Hypothalamus (tissue), 51 donors: ENCODE measurements at places on chromosomes 12 and 14.

DNA sequence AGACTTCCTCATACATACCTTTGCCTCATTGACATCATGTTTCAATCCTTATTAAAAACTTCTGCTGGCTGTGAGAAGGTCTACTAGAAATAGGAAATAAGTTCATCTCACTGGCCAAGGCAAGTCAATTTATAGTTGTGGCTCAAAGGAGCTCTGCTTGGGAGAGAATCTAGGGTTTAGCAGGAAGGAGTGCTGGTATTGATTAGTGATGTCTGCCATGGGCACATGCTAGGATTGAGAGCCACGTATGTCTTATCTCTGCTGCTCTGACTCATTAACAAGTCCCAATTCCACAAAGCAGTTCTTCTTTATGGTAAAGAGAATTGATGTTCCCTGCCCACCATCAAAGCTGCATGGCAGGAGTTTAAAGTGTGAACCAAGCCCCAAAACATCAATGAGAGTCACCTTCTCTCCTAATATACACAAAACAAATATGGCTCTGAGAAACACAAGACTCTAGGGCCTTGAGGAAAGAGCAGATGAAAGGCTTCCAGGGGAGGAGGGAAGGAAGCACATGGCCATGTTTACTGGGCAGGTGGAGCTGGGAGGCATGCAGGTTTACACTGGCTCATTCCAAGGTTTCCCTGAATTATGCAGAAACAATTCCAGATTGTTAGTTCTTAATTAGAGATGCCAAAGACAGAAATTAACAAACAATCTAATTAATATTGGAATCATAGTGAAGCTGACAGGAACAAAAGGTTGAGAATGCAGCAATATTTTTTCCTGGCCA, 931.9 kb upstream of the TMEM132C start:
- DNase-seq = no peak

DNA sequence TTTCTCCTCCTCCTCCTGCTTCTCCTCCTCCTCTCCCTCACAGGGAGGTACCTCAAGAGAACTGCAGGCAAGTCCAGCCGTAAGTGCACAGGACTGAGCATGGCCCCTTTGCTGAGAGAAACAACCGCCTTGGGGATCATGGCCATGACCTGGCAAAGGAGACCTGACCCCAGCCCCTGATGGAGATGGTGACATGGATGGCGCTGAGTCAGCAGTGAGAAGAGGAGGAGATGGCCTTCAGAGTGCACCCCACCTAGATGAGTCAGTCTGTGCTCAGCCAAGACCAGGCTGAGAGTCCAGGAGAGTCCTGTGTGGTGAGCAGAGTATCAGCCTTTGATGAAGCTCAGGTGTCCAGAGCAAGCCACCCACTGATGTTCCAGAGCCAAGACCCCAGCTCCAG, 36.4 kb downstream of the MEG3 start:
- DNase-seq = no peak

DNA sequence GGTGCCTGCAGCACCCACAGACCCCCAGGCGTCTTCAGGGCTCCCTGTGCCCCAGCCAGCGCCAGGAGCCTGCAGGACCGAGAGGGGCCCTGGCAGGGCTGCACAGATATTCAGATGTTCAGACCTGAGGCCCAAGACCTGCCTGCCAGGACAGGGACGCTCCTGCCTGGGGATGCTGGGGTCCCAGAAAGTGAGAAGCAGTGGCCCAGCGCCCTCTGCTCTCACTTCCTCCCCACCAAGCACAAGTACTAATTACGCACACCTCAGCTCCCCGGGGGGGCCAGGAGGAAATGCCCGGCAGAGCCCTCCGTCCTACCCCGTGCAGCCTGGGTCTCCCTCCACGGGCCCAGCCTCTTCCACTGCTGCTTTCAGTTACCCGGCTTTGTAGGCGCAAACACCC, 28.8 kb upstream of the INF2 start:
- DNase-seq = no peak

GRCh38 chr12:56010111-56010570, 10.7 kb upstream of the IKZF4 start:
- DNase-seq = no peak

GRCh38 chr14:53054457-53054856, 98.7 kb downstream of the DDHD1 start:
- DNase-seq = no peak

DNA sequence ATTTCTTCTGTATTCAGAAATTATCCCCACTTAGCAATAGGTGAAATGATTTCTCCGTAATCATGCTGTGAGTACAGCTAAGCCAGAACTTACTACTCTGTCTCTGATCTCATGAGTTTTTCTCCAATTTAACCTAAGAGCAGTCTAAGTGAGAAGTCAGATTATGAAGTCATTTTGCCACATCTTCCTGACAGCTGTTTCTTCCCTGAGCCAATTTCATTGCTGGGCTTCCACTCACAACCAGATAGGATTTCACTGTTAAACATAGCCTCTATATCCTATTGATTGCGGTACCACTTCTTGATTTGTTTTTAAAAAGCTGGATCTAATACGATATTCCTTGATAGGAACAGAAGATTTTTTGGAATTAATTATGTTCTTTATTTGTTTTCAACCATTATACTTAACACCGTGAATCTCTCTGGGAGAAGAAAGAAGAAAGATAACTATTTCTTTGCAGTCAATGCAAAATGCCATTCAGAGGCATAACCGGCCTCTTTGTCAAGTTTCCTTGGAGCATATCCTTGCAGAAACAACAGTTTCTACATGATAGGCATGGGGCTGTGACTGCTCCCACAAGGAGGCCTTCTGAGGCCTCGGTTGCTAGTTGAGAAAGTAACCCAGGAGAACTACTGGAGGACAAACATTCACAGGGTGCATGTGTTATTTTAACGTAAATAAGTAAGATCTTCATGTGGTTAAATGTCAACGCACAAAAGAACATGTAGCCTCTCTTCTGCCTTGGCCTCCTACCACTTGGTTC, 212.2 kb downstream of the NPAS3 start:
- DNase-seq = no peak

- no peak for DNase-seq
Observed at GRCh38 chr14:100882026-100882967, 21.2 kb downstream of the RTL1 start.

GRCh38 chr14:100994082-100994481, 90.6 kb upstream of the RTL1 start:
- no peak for DNase-seq
